ENCODE measurements at places on chromosomes 1 and 21.

DNA sequence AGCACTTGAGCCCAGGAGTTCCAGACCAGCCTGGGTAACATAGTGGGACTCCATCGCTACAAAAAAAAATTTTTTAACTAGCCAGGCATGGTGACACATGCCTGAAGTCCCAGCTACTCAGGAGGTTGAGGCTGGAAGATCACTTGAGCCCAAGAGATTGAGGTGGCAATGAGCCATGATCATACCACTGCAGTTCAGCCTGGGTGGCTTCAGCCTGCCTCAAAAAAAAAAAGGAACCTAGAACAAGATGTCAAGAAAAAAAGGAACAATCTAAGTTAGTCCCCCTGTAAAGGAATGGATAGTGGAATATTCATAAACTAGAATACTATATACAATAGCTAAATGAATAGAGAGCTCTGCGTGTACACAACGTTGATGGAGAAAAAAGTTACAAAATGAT, 14.4 kb downstream of the NSL1 start:
- no peak for DNase-seq

DNA sequence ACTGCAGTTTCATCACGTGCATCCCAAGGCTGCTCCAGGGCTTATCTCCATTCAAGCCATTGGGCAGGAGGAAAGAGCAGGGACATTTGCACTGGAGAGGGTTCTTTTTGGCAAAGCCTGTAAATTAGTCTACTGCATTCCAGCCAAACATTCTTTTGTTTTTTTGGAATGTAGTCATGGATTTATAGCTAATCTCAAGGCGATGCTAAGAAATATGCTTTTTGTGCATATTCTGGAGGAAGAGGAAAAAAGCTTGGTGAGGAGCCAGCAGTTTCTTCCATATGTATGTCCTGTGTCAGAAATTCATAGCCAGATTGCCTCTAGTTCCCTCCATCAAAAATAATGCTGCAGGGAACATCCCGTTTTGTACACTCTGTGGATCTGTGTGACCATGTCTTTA, 221.4 kb downstream of the BACH1 start:
- DNase-seq = no peak

GRCh38 chr1:58722414-58722813, 22.6 kb upstream of the MYSM1 start:
- no peak for DNase-seq

GRCh38 chr1:28898405-28898881, 15.9 kb upstream of the EPB41 start:
- DNase-seq = no peak

GRCh38 chr1:25642574-25643108, 26.1 kb downstream of the MAN1C1 start:
- DNase-seq = no peak

GRCh38 chr1:36085686-36086526, 2.0 kb downstream of the TEKT2 start:
- no peak for DNase-seq

GRCh38 chr1:31335007-31335406, 37.9 kb downstream of the FABP3 start:
- peak; percentile 23 for DNase-seq

DNA sequence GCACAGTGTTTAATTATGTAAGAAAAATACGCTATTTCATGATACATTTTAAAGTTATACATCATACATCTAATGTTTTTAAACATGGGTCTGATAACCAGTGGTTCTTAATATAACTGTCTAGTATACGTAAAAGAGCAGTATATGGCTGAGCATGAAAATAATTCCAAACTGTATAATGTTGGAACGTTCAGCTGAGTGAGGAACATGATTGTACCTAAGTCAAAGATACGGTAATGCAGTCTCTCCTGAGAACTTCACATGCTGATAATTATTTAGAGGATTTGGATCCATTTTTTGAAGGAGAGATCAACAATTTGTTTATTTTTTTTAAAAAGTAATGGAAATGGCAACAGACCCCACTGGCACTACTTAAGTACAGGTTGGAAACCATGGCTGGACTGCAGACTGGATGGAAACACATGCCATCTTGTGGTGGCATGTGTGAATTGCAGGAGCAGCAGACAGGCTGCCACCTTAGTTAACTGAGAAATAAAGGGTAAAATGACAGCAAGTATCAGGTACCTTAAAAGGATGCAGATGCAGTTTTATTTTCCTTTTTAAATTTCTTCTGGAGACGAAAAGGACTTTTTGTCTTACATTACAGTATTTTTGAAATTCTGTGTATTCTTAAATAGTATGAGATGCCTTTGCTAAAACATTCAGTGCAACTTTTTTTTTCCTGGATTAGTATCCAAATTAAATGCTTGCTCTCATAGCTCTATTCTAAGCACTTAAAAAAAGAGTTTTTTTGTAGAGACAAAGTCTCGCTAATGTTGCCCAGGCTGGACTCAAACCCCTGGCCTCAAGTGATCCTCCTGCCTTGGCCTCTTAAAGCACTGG, 73.8 kb downstream of the MTR start:
- peak; percentile 35 for DNase-seq

DNA sequence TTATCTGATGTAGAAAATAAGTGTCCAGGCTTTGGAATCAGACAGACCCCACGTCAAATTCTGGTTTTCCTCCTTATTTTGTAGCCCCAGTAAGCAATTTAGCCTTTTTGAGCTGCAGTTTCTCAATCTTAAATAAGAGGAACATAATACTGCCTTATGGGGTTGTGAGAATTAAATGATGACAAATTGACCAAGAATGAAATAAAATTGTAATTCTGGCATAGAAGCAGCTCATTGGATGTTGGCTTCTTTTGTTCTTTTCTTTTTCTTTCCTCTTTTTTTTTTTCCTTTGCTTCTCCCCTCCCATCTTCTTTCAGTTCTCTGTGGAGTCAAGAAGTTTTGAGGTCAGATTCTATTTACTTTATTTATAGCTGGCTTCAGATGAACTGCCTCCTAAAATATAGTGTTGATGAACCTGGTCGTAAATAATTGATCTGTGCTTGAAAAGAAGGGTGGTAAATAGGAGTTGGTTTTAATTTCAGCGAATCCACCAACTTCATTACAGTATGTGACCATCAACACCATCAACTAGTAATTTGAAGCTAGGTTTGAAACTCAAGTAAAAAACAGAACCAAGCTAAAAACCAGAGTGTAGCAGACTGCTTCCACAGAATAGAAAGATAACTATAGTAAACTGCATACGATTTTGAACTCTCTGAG, 81.1 kb downstream of the CACHD1 start:
- no peak for DNase-seq

GRCh38 chr1:234320069-234320468, 53.2 kb upstream of the COA6 start:
- DNase-seq = no peak

- no peak for DNase-seq
These were observed 432.3 kb downstream of the DPYD start for GRCh38 chr1:97488530-97488929.

GRCh38 chr1:17030206-17030605, 18.5 kb upstream of the ATP13A2 start:
- no peak for DNase-seq

GRCh38 chr1:116164150-116164549, 53.0 kb downstream of the MAB21L3 start:
- DNase-seq = no peak

- no peak for DNase-seq
These were observed 111.4 kb downstream of the HHAT start for GRCh38 chr1:210440081-210440480.

DNA sequence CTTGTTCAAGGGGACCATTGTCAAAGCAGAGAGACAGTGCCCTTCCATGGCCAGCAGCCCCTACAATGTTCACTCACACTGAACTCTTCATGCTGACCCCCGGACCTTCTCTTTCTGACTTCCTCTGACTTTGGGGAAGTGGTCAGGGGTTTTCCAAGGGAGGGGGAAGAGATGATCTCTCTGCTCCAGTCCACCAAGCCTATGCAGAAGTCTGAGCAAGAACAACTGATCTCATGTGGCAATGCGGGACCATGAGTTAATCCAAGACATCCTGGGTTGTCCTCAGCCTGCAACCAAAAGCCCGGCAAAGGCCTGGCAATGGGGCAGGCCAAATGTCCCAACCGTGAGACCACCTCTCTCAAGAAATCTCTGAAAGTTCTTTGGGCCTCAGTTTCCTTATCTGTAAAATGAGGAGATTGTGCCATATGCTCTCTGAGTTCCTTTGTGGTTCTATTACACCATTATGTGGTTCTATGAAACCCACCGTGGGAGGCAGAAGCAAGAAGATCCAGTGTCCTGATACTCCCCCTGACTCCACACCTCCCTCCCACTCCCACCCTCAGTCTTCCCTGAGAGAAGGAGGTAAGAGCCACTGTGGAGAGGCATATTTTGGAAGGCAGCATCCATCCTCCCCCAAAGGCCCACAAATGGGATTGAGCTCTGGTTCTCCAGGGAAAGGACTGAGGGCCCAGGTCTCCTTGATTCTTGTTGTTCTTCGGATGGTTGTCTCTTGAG, 11.8 kb upstream of the ARHGEF2 start:
- DNase-seq = no peak

DNA sequence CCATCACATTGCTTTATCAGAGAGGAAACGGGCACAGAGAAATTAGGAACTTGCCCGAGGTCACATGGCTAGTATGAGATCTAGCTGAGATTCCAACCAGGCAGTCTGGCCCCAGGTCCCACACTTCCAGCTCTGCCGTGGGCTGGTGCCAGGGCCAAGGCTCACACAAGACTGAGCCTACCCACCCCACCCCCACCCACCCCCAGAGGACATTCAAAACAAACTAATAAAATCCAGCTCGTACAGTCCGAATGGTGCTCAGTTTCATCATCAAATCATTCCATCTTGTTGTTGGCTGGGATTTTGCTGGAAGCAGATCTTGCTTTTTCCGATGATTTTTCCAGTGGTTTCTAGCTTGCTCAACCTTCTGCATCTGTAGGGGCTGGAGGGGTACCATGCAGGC, 27.9 kb downstream of the MATN1 start:
- DNase-seq = peak; percentile 38

DNA sequence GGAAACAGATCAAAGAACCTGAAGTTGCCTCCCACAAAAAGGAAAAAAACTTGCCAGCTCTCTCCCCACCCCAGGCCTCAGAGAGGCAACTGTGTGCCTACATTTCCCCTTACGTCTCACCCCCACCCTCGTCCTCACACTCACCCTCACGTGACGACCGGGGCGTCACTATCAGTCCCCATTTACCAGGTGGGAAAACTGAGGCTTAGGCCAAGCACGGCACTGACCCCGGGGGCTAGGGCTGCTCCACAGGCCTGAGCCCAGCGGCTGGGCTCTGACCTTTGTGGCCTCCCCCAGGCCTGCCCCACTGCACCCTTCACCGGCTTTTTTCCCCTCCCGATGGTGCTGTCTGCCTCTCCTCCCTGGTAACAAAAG, 51.5 kb upstream of the RUNX3 start:
- DNase-seq = no peak

DNA sequence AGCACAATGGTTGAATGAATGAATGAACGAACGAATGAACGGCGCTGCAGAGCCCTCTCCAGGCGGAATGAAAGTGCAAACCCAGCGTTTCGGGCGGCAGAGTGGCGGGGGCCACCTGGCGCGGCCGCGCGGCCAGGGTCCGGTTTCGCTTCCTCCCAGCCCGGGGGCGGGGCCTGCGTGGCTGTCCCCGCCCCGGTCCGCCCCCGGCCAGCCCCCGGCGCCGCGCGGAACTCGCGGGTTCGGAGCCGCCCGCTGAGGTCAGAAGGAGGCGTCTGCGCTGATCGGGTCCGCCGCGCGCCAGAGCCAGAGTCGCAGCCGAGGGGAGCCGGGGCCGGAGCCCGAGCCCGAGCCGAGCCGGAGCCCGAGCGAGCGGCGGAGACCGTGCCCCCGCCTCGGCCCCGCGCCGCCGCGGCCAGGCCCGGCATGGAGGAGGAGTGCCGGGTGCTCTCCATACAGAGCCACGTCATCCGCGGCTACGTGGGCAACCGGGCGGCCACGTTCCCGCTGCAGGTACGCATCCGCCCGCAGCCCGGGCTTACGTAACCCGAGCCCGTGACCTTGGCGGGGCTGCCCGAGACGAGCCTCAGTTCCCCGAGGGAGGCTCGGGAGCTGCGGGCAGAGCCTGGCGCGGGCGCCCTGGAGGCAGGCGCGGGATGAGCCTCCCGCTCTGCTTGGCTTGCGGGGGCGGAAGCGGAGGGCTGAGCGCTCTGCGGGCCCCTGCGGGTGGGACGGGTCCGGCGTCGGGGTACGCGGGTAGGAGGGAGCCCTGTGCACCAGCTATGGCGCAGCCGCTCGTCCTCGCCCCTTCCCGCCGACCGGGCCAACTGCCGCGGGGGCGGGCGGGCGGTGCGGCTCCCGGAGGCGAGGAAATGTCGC, at the start of gene PDXK:
Gene PDXK (plus strand): TSS at position 258 of the 876 bp plus-strand sequence. CDS start 166 bp downstream, at position 424.
- DNase-seq = no peak

GRCh38 chr1:23578311-23578996, 19.2 kb upstream of the ID3 start:
- no peak for DNase-seq

DNA sequence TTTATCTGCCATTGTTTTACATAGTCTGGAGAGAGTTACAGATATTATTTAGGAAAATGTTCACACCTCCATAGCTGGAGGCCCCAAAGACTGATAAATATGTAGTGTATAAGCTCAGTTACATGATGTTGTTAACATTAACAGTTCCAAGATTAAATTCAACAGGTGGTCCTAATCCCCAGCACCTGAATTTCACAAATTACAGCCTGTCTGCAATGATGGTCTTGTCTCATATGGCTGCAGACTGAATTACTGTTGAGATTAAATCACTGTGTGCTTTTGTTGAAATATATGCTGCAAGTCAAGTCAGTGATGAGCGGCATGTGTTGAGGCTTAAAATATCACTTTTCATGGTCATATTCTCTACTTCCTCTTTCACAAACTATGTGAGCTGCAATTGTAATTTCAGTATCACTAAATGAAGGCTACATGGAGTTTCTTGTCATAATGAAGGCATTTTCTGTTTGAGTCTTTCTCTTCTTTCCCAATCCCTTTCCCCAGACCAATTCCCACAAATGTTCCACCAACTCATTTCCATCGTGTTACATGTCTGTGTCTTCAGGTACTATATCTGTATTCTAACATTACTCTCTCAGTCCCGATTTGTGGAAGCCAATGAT, 4.2 kb downstream of the ST6GALNAC5 start:
- no peak for DNase-seq

Data from GM04504 (cell line).